ENCODE measurements at places on chromosomes 1 and 21.

GRCh38 chr1:79128722-79129121 is 122.2 kb upstream of the ADGRL4 start:
- no peak for DNase-seq

GRCh38 chr1:169681140-169681539 is 30.3 kb downstream of the SELL start:
- DNase-seq = no peak

- DNase-seq = no peak
Observed at GRCh38 chr1:110945626-110946025, 18.1 kb downstream of the LRIF1 start.

- DNase-seq = no peak
Observed at GRCh38 chr1:246482805-246483568, 24.1 kb downstream of the SMYD3 start.

DNA sequence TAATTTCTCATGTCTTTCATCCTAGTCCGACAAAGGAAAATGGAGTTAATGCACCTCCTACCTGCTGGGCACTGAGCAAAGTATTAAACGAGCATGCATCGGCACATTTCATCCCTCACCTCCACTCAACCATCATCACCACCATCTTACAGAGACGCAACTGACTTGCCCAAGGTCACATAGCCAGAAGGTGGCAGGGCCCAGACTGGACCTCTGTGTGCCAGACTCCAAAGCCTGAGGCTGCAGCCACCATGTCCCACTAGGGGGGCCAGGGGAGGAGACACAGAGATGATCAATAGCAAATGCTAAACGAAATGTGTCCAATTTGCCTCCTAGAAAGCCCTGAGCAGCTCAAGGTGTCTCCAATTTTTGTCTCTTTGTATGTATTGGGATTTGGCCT is 163.7 kb upstream of the EDN2 start:
- no peak for DNase-seq

DNA sequence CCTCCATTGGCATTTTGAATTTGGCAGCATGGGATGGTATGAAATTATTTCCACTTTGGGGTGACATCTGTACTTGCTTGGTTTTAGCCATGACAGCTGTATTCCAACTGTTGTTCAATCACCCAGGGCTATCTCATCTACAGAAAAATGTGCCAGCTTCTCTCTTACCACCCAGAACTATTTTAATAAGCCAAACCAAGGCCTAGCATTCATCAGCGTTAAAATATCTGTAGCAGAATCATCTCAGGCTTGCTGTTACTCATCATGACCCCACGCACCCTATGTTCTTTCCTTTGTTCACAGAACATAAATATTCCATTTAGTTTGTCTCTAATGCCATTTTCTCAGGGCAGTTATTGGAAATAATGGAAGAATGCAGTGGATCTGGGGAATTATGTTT is 49.8 kb downstream of the GIPC2 start:
- no peak for DNase-seq

DNA sequence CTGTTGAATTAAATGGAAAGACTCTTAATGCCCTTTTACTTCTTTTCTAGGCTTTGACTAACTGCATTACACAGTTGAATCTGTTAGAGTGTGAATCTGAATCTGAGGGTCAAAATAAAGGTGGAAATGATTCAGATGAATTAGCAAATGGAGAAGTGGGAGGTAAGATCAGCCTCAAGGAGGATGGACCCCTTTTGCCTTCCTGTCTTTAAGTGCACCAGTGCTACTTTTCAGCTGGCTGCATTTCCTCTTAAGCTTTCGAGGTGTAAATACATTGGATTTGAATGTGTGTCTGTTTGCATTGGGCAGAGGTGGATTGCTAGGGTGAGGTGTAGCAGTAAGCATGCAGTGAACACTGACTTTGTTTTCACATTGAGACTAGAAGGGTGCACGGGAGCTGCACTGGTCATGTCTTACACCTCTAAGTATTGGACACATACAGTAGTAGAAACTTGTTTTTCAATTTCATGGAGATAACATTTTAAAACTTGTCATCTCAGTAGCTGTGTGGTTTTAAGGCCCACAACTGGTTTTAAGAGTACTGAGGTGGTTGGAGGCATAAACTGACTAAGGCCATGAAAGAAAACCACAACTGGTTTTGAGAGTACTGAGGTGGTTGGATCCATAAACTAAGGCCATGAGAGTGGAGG is 35.4 kb downstream of the MIA3 start:
- no peak for DNase-seq

- no peak for DNase-seq
Observed at GRCh38 chr21:45990049-45990711, 8.6 kb downstream of the COL6A1 start.

GRCh38 chr1:21397813-21398188 is 42.1 kb upstream of the NBPF3 start:
- no peak for DNase-seq

DNA sequence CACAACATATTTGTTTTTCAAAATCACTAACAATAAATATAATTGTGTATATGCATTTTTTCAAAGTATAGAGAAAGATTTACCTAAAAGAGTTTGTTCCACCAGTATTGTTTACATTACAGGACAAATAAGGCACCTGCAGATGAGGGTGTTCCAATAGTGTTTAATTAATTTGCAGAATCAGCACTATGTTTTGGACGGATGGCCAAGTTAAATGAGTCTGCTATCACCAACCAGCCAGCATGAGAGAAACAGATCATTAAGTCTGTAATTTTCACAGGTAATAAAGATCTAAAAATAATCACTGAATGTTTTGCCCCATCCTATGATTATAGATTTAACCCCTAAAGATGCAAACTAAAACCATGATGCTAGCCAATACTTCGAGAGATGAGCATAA is 2247.0 kb downstream of the NCAM2 start:
- no peak for DNase-seq

- no peak for DNase-seq
Observed at GRCh38 chr1:10901091-10901890, 104.8 kb upstream of the CASZ1 start.

DNA sequence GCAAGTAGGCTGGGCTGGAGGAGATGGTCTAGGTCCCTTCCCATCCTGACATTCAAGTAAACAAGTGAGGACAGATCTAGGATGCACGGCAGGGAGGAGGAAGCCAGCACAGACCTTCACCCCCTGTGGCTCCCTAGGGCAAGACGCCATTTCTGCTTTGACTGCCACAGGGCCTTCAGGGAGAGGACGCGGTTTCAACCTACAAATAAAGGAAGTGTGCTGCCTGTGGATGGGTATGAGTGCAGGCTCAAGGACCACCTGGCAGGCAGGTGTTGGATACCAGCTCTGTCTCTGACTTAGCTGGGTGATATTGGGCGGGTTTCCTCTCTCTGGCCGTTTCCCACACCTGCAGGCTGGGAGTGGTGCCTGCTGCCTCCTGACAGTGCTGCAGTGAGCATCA is 16.2 kb downstream of the SLC2A1 start:
- no peak for DNase-seq

- DNase-seq = no peak
Observed at GRCh38 chr1:62317021-62317768, 2.0 kb downstream of the KANK4 start.

GRCh38 chr1:39892601-39893595 is 8.8 kb downstream of the MYCL start:
- DNase-seq = peak; percentile 43

- DNase-seq = no peak
Observed at GRCh38 chr1:198497326-198498102, 43.0 kb downstream of the ATP6V1G3 start.

DNA sequence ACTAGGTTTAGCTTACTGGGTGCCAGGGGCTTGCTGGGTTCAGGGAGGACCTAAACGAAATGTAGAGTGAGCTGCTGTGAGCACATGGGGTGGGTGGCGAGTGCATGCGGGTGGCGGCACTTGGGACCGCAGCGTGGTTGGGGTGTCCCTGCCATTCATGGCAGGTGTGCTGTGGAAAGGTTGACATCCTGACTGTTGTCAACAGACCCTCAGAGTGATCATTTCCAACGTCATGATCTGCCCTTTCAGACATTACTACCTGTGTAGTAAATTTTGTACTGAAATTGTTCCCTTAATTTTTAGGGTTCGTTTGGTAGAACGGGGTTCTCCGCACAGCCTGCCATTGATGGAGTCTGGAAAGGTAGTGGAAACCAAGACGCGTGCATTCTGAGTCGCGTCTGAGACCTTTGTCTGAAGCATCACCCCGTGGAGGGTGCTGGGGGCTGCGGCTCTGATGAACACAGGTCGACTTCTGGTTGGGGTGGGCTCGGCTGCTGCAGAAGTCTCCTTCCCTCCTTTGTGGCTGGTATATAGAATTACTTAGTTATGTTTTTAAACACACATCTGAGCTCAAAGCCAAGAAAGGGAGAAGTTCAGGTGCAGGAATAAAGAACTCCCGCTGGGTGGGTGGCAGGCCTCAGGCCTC is 43.3 kb downstream of the S100B start:
- no peak for DNase-seq

DNA sequence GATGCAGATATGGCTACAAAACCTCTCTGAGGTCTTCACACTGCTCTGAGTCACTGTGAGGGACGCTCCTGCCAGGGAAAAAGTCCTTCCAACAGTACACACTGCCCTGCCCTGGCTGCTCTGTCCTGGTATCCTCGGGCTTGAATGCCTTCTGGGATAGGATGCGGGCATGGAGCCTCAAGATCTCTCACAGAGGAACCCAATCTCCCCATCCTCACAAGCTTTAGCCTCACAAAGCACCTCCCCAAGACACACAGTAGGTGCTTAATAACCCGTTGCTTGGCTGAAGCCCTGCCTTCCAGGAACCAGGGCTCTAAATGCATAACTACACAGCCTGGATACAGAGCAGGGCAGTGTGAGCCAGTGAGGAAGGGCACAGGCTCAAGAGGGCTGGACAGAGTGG is 9.2 kb downstream of the RAP1GAP start:
- DNase-seq = no peak

GRCh38 chr1:33918368-33918767 is 54.5 kb downstream of the HMGB4 start:
- no peak for DNase-seq

Measured in LoVo (cell line).